ENCODE measurements at places on chromosomes 3 and 15.

DNA sequence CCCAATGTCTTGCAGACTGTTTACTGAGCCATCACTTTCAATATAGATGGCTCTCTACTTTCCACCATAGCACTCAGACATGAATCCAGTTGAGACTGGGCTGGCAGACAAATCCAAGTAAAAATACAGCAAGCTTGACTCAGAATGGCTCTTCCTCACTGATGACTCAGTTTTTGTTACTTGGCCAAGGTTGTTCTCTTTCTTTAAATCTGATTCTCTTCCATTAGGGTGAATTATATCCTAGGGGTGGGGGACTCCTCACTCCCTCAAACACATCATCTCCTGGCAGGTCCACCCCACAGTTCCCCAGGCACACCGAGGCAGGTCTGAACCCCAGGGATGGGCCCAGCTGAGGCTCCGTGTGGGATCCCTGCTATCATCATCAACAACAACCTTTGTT is 157.9 kb downstream of the MEX3B start:
- no peak for DNase-seq

GRCh38 chr3:35383216-35383615 is 256.1 kb upstream of the ARPP21 start:
- DNase-seq = no peak

GRCh38 chr15:46420990-46421389 is 786.2 kb downstream of the SQOR start:
- DNase-seq = no peak

GRCh38 chr3:65716071-65716751 is 322.5 kb downstream of the MAGI1 start:
- DNase-seq = no peak

DNA sequence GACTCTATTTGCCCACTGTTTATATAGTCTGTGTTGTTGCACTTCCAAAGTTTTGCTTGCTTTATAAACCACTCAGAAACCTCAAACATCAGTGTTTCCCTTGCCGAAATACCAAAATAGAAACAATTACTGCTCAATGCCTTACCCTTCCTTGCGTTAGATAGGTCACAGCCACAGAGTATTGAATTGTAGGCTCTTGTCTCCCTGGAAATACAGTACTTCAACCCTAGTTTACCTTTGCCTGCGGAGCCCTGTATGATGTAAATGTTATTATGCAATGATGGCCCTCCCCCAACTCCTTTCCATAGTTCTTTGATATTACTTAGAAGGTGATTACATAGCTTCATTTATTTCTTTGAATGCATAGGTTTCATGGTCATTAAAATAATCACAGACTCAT is 44.2 kb downstream of the SOX2 start:
- DNase-seq = peak; percentile 17

- DNase-seq = peak; percentile 4
These were observed 27.2 kb downstream of the AKAP13 start for GRCh38 chr15:85407421-85408269.

- peak; percentile 18 for DNase-seq
These were observed 168.2 kb upstream of the KCNMB2 start for GRCh38 chr3:178367817-178368617.

DNA sequence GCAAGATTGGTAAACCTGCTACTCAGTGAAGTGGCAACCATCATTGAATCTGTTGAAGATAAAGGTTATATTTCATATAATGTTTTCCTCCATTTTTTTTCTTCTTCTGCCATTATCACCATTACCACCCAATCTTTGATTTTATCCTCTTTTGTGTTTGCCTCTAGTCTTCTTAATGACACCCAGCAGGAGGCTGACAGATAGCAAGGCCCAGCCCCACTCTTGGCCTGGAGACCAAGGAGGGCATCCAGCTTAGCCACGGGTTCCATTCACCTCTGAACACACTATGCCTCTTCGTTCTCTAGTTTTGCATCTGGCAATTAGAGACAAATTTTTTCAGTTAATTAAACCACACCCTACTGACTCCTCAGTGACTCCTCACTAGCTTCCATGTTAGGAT is 129.7 kb downstream of the TPRG1 start:
- no peak for DNase-seq

DNA sequence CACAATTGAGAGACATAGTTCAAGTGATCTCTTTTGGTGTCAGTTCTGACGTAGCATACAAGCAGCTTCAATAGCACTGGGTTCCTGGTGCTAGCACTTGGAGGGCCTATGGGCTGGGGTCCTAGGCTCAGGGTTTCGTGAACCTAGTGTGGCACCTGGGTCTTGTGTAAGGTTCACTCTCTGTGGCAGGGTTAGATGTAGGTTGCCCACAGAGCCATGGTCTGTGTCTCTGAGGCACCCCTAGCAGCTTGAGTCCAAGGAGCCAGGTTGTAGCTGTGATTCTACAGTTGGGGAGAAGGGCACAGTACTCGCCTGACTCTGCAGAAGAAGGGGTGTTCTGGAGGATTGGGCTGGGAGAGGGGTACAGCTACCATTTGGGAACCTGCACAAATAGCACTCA is 282.6 kb upstream of the LRRC3B start:
- DNase-seq = no peak
